ENCODE measurements at places on chromosomes 6 and 20.

- DNase-seq: no peak
Measured at GRCh38 chr6:45483501-45483900, 105.8 kb upstream of the SUPT3H start.

GRCh38 chr6:32941214-32941768, 463 bp upstream of the HLA-DMB start:
- DNase-seq: peak; percentile 39

GRCh38 chr6:125584468-125584939, 164.9 kb upstream of the HEY2 start:
- no peak for DNase-seq

- DNase-seq: no peak
Measured at GRCh38 chr20:37238426-37238825, 23.2 kb downstream of the GHRH start.

- DNase-seq: no peak
Measured at GRCh38 chr6:56046576-56046975, 171.2 kb upstream of the BMP5 start.
